ENCODE measurements at places on chromosomes 16 and 17.

GRCh38 chr16:66188917-66189725, 177.4 kb upstream of the CDH5 start:
- no peak for DNase-seq

DNA sequence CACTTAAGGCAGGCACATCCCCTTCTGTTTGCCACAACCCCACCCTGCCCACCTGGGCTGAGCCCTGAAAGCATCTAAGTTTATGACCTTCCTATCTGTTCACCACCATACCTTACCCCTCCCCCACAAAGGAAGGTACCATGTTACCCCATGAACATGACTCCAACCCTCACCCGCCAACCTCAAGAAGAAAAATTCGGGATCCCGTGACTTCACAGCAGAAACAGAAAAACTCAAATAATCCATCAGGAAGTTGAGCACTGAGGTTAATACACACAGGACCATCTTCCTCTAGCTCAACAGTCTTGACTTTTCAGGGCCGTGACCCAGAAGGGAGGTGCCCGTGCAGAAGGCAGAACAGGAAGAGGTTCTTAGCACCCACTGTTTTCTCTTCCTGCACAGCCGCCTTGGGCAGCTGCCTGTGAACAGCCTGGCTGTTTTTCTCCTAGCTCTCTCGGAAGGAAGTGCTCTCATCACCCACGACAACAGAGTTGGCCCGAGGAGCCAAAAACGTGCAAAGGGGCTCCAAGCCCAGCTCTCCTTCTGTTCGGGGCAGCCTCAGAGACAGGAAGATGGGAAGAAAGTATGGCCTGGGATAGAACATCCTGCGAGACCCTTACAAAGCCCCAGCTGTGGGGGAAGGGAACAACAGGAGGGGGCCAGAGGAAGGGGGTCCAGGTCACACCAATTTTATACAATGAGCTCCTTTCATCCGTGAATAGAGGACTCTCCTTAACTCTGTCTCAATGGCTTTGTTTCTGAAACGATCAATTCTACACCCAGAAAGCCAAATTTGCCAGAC, 101.1 kb downstream of the XYLT1 start:
- DNase-seq: peak; percentile 83

DNA sequence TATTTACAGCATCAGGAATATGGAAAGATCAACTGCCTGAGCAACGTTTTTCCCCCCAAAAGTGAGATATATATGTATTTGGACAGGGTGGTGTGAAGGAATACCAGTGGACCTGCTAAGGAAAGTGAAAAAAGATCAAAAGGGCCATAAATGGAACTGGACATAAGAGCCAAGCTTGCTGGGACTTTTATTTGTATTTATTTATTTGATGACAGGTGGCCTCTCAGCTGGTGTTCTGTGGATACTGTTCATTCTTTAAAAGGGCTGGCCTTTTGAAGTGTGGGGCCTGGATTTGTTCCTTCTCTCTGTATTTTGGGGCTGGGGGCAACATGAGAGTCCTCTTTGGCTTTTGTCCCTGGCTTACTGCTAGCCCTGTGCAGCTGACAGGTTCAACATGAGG, 306.6 kb upstream of the N4BP1 start:
- no peak for DNase-seq

- no peak for DNase-seq
Observed at GRCh38 chr17:78998311-78999055, 11.1 kb downstream of the CANT1 start.

DNA sequence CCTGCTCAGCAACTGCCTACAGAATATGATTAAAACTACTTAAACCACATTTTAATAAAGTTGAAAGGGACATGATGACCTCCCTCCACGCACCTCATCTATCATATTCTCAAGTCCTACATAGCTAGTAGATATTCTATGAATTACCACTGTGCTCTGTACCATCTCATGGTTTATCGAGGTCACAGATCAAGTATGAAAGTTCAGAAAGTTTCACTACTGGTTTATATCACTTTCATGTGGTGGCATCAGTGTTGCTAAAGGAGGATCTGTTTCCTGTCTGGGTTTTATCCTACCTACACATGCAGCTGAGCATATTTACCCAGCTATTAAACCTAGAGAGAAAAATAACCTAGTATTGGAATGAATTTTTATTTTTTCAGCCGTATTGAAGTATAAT, 214.9 kb upstream of the MON1B start:
- DNase-seq: no peak

- peak; percentile 27 for DNase-seq
Observed at GRCh38 chr17:4176808-4177472, 33.9 kb downstream of the CYB5D2 start.

DNA sequence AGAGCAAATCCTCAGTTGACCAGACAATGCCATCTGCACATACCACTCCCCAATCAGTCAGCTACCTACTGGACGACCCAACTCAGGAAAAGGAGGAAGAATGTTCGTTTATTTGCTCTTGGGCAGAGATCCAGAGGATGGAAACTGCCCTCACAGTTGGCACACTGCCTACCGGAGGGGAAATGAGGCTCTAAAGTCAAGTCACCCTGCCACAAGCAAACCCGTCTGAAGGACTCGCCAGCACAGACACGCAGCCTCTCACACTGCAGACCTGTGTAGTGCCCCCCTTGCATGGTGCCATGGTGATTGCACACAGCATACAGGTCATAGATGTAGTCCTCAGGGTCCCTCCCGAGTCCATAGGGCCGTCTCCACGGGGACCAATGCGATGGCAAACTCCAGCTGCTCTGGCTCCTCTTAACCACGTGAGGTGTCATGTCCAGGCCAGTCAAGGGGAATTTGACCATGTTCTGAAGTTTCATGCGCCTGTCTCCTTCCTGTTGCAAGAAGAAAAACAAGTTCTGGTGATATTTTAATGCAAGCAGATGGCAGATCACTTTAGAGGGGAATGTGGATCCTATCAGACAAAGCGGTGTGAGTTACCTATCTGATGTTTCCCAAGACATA, 69.5 kb downstream of the USP31 start:
- no peak for DNase-seq

- DNase-seq: no peak
Observed at GRCh38 chr16:73872856-73873255, 423.8 kb upstream of the PSMD7 start.

GRCh38 chr17:42233994-42234393, 39.7 kb upstream of the GHDC start:
- DNase-seq: no peak

GRCh38 chr17:81924557-81925532, 2.7 kb downstream of the MAFG start:
- DNase-seq: peak; percentile 51

GRCh38 chr16:1057252-1057932, 15.2 kb upstream of the SSTR5 start:
- peak; percentile 76 for DNase-seq

DNA sequence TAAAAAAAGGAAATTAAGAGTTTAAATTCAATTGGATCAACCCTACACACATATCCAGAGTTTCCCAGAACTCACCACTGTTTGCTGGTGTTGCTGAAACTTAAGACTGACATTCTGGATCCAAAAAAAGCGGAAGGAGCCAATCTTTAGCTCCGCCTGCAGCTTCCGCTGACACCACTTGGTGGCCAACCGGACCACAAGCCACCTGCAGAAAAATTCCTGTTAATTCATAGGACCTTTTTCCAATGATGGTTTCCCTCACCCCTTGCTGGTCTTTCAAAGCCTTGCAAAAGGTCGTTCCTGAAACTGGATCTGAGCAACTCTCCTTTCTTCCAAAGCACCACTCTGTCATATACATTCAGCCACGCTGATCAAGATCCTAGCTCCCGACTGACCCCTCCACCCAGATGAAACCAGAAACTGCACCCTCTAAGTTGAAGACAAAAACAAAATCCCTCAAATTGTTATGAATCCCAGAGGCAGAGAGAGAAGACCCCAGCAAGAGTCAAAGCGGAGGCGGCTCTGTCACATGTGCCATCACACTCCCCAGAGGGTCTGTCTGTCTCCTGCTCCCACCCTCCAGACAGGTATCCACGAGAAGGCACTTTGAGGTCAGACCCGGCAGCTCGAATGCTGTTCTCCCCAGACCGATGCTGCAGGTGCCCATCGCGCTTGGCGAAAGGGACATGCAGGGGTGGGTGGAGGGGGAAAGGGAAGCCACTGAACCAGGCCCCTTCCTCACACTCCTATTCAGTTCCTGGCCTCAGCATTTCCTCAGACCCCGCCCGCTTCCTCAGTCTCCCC, 773 bp downstream of the BLTP2 start:
- DNase-seq: peak; percentile 10

DNA sequence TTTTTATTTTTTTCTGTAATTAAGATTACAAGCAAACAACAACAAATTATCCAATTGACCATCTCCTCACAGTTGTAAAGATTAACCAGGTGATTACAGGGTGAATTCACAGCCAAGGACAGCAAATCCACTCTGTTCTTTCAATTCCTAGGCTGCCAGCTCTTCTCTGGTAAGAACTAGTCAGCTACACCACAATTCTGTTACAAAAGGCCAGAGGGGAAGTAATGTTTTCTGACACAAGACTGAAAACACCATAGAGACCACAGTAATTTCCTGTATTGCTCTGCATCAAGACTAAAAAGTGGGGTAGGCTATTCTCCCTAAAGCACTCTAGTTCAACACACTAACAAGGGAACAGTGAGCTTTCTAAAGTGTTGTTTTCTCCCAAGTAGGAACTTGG, 10.6 kb downstream of the CA10 start:
- no peak for DNase-seq

DNA sequence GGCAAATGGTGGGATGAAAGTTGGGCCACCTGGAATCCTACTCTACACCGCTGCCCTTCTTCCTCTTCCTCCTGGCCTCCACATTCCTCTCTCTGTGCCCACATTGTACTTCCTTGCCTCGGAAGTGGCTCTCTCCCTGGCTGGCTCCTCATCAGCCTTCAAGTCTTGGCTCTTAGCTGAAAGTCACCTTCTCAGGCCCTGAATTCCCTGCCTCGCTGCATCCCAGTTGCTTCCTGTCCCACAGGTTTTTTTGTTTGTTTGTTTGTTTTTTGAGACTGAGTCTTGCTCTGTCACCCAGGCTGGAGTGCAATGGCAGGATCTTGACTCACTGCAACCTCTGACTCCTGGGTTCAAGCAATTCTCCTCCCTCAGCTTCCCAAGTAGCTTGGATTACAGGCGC, 2.6 kb upstream of the PAM16 start:
- DNase-seq: no peak

DNA sequence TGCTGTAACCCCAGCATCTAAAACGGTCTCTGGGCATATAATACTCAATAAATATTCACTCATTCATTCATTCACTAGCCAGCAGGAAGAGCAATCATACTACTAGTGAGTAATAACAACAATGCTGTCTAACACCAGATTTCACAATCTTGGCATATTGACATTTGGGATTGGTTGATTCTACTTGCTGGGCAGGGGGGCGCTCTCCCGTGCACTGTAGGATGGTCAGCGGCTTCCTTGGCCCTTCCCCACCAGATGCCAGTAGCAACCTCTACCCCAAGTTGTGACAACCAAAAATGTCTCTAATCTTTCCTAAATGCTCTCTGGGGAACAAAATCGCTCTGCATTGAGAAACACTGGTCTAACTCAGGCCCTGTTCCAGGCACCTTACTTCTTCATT, 20.7 kb downstream of the WFDC1 start:
- no peak for DNase-seq

- no peak for DNase-seq
Observed at GRCh38 chr17:73851921-73852320, 207.7 kb upstream of the SDK2 start.

DNA sequence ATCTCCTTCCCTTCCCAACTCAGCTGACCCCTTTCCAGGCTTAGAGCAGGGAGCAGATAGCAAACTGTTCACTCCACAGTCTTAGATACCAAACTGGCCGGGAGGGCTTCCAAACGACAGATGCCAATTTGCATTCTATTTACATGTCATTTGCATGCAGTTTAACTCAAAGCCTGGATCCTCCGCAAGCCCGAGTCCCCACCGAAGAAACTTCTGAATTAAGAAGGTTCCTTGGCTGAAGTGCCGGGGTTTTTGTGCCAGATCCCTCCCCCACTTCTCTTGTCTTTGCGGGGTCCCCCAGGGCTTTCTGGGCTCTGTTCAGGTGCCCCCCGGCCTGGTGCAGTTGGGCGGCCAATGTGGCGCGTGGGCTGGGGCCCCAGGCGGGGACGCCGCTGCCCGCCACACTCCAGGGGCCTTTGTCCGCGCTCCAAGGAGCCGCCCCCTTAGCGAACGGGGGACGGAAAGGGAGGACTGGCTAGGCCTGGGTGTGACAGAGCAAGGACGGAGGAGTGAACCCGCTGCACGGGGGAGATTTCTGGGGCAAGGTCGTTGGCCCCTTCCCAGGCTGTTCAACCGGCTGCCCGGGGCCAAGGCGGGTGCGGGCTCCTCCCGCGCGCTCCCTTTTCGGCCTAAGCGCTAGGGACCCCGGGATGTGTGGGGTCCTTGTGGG, 1.2 kb downstream of the GPRC5B start:
- peak; percentile 20 for DNase-seq

DNA sequence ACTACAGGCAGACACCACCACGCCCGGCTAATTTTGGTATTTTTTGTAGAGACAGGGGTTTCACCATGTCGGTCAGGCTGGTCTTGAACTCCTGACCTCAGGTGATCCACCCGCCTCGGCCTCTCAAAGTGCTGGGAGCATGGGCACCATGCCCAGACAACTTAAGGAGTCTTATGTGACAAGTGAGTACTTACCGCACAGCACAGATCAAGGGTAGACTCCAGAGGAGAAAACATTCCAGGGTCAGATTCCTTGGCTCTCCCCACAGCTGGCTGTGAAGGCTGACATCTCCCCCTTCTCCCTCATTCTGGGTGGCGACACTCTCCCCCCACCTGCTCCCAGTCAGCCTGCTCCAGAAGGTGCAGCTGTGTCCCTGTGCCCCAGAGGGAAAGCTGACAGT, 10.6 kb downstream of the ZSCAN10 start:
- DNase-seq: no peak

DNA sequence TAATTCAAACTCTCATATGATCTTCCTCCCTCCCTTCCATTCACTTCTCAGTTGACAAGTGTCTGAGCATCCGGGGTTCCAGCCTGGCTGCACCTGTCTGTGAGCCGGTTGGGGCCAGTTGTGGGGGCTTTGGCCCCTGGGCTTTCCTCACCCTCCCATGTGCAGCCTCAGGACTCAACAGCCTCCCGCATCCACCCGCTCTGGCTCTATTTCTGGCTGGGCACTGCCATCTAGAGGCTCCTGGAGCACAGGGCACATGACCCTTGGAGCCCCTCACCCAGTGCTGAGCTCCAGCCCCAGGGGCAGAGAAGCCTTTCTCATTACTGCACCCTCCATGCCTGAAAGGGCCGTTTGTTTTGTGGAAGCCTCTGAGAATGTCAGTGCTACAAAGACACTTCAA, 43.3 kb downstream of the HAPSTR1 start:
- peak; percentile 73 for DNase-seq

DNA sequence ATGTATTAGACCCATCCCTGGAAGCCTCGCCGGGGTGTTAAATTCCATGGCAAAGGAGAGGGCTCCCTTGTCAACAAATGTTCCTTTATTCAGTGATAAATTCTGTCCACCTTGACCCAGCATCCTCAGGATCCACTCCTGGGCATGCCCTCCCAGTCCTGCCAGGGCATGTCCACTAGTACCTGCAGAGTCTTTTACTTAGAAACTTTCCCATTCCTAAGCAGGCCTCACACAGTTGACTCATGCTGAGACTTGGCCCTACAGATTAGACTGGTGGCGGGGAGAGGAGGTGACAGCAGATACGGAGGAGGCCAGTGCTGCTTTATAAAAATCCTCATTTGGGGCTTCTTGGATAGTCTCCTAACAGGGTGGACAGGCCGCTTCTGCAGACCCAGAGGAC, 88.8 kb downstream of the CYLD start:
- DNase-seq: no peak

GRCh38 chr17:39960524-39961041, 2.2 kb upstream of the GSDMA start:
- DNase-seq: no peak

GRCh38 chr16:4142268-4142667, 26.0 kb upstream of the ADCY9 start:
- DNase-seq: peak; percentile 31

All from CD4-positive, alpha-beta T cell treated with Interleukin-17A for 4 hours (primary cell).